ENCODE measurements at places on chromosomes 4 and X.

DNA sequence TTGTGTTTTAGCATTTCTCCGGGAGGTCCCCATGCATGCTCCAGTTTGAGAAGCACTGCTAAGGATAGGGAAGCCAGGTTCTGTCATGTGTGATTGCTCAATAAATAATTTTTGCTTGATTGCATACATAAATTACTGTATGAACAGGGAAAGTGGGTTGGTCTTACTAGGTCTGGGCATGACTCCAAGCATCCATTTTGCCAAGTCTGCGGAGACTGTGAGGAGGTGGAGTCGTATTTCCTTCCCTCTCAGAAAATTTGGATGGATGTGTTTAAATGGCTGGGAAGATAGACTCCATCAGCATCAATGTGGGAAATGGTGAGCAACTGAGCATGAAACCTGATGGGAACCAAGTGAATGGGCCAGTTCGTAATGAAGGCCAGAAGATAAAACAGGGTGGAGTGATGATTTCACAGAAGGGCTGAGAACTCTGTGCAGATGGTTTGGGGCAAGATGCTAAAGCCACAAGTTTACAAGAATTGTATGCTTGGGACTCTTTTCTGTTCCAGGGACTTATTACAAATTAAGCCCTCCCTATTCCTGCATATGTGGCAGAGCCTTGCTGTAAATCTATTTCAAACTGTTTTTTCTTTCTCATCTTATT lies 84.1 kb downstream of the NHS start:
- no peak for DNase-seq

GRCh38 chrX:110034036-110034435 lies 31.1 kb downstream of the TMEM164 start:
- no peak for DNase-seq

DNA sequence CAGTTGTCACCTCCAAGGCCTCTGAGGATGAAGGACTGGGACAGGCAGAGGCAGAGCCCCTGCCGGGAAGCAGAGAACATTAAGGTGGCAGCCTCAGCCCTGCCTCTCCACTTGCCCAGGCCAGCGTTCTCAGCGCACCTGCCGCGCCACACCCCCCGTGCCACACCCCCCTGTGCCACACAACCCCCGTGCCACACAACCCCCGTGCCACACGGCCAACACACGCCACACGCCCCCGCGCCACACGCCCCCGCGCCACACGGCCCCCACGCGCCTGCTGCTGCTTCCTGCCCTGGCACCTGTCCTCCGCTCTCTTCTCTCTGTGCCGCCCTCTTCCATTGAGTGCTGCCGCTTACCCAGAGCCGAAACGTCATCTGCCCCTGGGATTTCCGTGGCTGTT lies 58.0 kb upstream of the ZFP42 start:
- DNase-seq: no peak

DNA sequence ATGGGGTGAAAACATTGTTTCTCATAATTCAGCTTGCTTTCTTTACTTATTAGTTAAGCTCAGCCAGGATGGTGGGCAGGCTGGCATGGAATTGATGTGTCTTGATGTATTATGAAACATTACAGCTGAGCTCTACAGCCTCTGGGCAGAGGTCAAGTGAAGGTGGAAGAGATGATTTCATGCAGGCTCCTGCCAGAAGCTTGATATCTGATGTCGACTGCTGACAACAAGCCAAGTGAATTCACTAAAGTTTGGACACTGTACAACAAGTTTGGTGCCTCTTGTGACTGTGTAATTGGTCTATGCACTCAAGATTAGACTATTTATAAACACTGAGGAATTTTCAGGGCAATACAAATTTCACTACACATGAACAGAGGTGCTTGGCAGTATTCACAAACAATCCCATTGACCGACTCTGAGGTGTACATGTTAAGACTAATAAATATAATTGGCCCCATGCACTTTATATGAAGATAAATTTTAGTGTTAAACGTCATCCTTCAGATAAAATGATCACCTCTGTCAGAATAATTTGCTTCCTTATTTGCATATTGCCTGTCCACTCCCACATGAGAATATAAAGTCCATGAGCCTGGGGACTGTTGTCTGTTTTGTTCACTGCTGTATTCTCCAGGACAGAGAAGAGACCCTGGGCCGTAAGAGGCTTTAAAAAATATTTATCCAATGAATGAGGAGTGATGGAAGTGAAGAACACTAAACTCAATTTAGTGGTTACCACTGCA lies 612.2 kb downstream of the IQCM start:
- no peak for DNase-seq

DNA sequence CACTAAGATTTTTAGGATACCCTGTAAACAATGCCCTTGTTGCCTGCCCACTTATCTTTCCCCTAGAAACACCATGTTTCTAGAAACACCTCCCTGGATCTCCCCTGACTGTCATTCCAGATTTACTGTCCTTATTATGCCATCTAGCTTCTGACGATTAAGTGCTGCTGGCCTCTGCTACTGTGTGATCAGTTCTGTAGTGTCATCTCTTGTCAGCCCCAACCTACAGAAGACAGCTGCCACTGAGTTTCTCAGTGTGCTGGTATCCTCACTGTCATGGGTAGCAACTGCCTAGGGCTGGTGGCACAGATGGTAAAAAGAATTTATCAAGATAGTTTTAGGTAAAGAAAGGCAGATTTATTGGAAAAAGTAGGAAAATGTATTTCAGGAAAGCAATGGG lies 68.7 kb upstream of the WWC2 start:
- DNase-seq: no peak

GRCh38 chr4:186537843-186538521 lies 17.4 kb downstream of the MTNR1A start:
- DNase-seq: no peak

DNA sequence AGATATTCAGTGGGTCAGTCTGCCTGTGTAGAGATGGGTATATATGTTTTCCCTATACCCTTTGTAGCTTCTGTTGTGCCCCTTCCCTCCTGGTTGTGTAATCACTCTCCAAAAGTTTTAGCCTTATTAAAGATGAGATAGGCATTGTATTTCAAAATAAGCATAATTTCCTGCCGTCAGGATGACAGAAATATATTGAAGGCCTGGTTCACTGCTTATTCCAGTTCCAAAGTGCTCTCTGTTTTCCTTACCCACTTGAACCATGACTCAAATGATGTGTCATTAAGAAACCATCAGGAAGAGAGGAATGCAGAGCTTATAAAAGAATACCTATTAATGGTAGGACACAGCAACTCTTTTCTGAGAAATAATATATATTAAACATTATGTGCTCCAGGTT lies 178.5 kb downstream of the GABRB1 start:
- no peak for DNase-seq

- peak; percentile 75 for DNase-seq
Observed at GRCh38 chr4:150960079-150960478, 55.0 kb downstream of the LRBA start.

GRCh38 chrX:47507153-47507867 lies 24.3 kb upstream of the ZNF41 start:
- no peak for DNase-seq

- DNase-seq: no peak
Observed at GRCh38 chrX:64456828-64457227, 61.6 kb upstream of the MTMR8 start.

DNA sequence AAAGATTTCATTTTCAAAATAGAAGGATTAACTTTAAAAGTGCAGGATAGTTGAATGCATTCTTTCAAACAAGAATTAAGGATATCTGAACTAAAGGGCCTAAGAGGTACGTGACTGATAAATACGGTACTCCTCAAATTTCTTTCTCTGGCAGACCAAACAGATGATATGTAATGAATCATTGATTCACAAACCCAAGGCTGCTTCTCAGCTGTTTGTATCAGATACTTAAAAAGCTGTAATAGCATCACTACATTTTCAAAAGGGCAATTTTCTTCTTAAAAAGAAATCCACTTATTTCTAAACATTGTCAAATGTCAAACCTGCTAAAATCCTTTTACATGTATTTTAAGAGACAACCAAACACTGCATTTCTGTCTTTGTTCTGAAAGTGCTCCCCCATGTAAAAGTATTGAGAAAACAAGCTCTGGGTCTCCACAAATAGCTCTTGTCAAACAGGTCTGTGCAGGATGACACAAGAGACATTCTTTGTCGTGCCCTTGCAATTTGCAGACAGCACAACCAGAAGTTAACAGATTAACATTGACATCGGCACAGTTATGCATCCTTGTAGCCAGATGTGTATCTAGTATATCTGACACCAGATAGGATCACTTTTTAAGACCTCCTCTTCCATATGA lies 82.0 kb downstream of the MANBA start:
- DNase-seq: no peak

DNA sequence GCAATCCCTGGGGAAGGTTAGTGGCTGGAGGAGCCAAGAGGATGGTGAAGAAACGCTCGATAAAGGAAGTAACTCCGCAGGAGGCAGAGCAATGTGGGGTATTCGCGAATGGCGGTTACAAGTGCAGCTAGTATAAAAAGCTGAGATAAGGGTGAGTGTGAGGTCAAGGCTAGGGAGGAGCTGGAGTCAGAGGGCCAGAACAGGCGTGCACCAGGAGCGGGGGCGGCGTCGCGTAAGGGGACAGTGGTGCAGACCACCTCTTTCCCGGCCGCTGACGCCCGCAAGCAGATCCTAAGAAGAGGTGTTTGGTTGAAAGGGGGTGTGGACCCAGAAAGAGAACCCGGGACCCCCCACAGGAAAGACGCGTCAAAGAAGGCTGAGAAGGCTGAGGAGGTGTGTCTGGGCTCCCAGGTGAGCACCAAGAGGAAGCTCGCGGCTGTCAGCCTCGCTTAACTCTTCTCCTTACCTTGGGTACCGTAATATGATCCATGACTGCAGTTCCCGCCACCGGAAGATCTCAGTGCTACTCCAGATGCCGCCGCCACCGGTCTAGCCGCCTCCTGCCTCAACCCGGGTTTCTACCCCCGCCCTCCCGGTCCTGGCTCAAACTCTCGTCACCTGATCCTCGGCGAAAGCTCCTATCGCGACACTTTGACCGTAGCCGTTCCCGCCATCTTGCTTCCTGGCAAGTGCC lies at the start of gene MTMR8:
Gene MTMR8, minus strand, starts transcription at position 579 of the 694 bp plus-strand sequence. Its CDS starts 89 bp downstream, at position 490.
- DNase-seq: peak; percentile 71

GRCh38 chr4:14196131-14196530 lies 568.6 kb upstream of the BOD1L1 start:
- DNase-seq: peak; percentile 49

DNA sequence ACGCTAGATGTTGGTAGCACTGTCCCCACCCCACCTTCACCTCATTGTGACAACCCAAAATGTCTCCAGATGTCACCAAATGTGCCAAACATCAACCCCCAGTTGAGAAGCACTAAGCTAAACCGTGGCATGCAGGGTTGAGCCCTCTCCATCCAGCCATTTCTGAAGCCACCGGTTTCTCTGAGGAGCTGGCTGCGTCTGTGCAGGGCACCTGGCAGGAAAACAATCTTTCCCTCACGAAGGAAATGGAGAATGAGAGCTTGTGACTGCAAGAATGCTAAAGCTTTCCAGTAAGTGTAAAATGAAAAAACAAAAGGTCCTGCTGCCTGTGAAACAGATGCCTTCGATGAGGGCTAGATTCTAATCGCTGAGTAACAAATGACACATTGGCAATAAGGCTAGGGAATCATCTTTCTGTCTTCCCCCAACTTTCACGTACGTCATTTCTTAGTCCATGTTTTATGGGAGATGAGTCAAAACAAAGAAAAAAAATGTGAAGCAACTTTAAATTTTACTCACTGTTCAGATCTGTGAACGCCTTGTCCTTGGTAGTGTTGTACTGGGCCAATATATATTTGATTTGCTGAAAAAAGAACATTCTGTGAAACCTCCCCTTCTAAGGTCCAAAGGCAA lies 59.9 kb downstream of the PROM1 start:
- DNase-seq: no peak

DNA sequence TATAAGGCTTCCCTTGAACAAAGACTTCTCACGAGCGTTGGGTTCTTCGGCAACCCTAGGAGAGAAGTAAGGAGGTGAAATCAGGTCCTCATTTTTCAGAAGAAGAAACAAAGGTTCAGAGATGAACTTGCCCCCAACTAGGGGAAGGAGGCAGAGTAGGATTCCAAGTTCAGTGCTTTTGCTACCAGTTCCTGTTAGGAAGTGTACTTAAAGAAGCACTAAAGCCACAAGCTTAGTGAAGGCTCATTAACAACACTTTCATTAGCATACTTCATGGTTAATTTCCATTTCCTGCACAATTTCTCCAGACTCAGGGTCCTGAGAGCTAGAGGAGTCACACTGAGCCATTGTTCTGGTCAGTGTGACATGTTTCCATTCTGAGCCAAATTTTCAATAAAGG lies 52.1 kb downstream of the VSIG4 start:
- DNase-seq: peak; percentile 47

GRCh38 chrX:46125111-46125510 lies 420.1 kb downstream of the ZNF674 start:
- DNase-seq: no peak

- no peak for DNase-seq
Observed at GRCh38 chrX:41779941-41780340, 56.0 kb downstream of the GPR82 start.

- no peak for DNase-seq
Observed at GRCh38 chr4:119152741-119153140, 17.1 kb downstream of the MYOZ2 start.

DNA sequence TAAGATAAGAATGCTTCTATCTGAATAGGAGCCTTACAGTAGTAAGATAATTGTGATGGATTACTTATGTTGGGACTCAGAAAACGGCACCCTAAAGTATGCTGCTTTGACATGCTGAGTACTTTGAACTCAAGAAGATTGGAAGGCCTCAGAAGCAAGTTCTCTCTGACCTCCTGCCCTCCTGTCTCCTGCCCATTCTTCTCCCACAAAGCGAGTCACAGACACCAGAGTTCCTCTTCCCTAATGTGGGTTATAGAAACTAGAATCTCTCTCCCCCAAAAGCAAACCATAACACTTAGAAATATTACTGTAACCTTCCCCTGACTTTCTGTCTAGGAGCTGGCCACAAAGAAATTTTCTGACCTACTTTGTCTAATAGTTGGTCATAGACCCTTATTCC lies 76.5 kb downstream of the DDIT4L start:
- peak; percentile 22 for DNase-seq

DNA sequence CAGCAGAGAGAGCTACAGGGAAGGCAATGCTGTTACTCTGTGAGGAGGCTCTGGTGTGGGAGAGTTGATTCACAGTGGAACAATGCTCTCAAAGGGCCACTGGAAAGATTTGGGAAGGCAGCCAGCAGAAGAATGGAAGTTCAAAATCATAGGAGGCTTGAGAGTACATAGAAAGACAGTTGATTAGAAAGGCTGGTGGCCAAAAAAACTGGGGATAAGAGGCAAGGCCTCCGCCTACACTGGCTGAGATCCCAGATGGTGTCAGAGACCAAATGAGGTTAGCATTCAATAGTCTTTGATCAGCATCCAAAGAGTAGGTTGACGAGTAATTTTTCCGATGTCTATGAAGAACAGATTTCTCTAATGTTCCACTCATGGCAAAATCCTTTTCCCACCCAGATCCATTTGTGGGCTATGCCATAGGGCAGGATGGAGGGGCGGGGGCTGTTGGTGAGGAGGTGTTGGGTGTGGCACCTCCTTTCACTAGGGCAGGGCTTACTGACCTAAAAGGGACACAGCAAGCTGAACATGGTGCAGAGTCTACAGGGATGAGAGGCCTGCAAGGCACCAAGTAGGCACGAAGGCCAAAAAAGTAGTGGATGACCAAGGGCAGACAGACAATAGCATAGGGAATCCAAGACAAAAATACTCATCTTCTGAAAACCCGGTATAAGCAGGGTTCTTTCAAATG lies 15.1 kb downstream of the TEC start:
- DNase-seq: no peak

GRCh38 chrX:2574271-2574670 lies 73.5 kb upstream of the DHRSX start:
- no peak for DNase-seq
